ENCODE measurements at places on chromosomes 6 and 20.

GRCh38 chr6:34514593-34515472 is 41.3 kb downstream of the SPDEF start:
- DNase-seq = no peak

GRCh38 chr6:164246082-164246481 is 831.6 kb downstream of the QKI start:
- DNase-seq = no peak

DNA sequence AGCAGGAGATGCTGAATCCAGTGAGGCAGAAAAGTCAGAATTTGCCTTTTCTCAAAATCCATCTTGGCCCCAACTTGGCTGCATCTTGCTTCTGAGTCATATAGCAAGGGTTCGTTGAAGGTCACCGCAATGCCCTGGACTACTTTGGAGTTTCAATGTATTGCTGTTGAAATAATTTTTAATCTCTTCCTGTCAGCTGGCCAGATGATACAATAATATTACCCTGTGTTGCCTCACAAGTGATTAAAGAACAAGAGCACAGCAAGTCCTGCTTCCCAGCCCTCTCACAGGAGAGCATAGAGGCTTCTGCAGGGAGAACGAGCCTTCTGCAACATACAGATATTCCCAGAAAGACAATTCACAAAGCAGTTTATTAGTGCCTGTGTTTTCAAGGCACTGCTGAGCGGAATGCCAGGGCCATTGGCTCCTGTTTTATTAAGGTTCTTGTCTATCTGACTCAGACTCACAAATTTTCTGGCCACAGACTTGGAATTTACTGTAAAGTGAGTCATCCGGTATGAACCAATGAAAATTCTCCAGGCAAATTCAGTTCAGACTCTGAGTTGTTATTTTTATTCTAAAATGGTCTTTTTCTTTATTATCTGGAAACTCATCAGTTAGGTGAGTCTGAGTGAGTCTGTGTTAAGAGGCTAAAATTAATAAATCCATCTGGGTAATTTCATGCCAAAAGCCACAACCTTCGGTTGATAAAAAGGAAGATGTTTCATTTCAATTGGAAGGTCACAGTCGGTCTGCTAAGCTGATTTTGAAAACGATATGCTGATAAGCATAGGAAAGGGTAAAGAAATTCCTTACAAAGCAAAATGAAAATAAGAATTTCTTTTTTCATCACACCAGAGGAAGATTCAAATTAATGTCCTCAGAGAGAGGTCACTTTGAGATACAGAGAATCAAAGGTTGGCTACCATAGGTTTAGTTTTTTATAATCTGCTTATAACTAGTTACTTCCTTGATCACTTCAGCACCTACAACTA is 289.4 kb upstream of the STXBP5 start:
- DNase-seq = no peak

DNA sequence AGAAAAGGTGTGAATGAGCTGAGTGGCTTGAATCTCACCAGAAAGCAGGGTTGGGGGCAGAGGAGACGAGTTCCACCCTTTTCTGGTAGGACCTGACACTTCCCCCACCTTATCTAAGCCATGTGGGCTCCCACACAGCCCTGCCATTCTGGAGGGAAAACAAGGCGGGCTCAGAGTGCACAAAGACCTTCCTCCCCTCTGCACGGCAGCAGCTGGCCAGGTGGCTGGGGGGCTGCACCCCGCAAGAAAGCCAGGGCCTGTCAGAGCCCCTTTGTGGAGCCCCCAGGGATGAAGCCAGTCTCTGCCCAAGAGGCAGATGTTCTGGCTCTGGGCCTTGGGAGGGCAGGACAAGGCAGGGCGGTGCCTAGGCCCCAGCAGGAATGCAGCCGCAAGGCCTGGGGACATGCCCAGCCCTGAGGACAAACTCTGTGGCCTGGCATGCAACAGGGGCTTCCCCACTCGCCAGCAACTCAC is 48.4 kb upstream of the DSN1 start:
- DNase-seq = no peak

DNA sequence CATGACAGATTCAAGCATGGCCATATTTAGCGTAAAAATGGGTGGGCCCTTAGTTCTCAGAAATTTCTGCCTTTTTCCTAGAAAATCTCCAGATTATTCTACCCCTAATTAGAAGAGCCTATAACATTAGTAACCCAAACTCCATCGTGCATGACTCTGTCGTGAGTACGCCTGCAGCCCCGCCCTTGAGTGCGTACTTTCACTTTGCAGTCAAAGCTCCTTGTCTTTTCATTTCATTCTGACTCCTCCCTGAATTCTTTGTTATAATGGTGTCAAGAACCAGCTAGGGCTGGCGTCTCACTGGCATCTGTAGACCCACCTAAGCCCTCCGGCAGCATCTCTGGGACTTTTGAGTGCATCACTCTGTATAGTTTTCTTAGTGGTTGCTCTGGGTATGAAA is 61.7 kb upstream of the NOX3 start:
- DNase-seq = no peak

DNA sequence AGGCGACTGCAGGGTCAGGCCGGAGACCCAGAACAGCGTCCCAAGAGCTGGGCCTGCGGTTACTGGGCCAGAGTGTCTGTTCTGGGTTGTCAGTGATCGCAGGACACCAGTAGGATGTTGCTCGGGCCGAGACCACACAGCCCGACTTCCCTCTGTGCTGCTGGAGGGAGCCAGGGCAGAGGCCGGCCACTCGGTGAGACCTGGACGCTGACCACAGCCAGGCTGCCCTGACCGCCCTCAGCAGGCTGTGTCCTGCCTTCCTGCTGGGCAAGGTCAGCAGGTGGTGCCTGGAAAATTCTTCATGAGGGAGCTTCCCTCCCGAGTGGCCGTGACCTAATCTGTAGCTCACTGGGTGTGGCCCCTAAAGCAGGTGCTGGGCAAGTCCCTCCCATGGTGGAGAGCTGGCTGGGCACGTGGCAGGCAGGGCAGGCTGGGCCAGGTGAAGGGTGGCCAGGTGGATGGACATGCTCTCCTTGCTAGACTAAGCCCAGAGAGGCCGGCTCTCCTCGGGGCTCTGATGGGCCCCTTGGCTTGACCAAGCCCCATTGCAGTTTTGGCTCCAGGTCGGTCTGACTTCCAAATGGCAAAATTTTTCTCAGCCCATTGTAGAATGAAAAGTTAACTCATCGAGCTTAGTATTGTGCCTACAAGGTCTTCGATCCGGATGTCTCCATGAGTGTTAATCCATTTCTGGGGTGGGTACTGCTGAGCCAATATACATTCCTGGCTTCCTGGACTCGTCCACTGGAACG is 1.9 kb downstream of the SLCO4A1 start:
- DNase-seq = no peak

- no peak for DNase-seq
These were observed 46.2 kb upstream of the BCLAF1 start for GRCh38 chr6:136335736-136336363.

- DNase-seq = peak; percentile 23
These were observed 979 bp upstream of the SOD2 start for GRCh38 chr6:159693894-159694545.

GRCh38 chr6:119739769-119740168 is 390.2 kb upstream of the MAN1A1 start:
- no peak for DNase-seq

GRCh38 chr6:145352382-145353080 is 382.8 kb downstream of the EPM2A start:
- no peak for DNase-seq

DNA sequence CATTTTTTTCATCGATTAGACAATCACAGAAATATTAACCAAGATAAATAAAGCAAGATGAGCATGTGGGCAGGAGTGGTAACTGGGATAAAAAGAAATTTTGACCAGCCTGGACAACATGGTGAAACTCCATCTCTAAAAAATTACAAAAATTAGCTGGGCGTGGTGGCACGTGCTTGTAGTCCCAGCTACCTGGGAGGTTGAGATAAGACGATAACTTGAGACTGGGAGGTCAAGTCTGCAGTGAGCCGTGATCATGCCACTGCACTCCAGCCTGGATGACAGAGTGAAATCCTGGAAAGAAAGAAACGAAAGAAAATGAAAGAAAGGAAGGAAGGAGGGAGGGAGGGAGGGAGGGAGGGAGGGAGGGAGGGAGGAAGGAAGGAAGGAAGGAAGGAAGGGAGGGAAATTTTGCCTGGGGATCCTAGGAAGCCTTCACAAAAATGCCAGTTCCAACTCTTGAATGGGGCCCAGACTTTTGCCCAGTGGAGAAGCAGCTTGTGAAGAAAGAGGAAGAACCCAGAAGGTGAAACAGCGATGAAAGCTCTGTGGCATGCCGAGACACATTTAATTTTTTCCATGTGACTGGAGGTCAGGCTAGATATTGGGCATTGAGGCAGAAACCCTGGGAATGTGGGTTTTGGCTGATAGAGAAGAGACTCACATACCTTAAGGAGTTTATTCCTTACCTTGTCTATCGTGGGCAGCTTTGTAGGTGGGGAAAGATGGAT is 20.3 kb downstream of the CCDC170 start:
- DNase-seq = no peak

GRCh38 chr20:10781526-10781925 is 107.7 kb upstream of the JAG1 start:
- no peak for DNase-seq

DNA sequence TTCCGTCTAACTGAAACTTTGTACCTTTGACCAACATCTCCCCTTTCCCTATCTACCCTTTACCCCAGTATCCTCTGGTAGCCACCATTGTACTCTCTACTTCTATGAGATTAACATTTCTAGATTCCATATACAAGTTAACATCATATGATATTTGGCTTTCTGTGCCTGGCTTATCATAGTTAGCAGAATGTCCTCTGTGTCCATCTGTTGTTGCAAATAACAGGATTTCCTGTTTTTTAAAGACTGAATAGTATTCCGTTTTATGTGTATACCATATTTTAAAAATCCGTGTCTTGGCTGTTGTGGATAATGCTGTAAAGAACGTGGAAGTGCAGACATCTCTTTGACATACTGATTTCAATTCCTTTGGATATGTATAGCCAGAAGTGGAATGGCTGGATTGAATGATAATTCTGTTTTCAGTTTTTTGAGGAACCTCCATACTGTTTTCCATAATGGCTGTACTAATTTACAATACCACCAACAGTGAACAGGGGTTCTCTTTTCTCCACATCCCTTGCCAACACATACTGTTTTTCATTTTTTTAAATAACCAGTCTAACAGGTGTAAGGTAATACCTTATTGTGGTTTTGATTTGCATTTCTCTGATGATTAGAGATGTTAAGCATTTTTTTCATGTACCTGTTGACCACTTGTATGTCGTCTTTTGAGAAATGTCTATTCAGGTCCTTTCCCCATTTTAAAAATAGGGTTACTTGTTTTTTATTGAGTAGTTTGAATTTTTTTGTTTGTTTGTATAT is 53.8 kb downstream of the CDC5L start:
- no peak for DNase-seq

DNA sequence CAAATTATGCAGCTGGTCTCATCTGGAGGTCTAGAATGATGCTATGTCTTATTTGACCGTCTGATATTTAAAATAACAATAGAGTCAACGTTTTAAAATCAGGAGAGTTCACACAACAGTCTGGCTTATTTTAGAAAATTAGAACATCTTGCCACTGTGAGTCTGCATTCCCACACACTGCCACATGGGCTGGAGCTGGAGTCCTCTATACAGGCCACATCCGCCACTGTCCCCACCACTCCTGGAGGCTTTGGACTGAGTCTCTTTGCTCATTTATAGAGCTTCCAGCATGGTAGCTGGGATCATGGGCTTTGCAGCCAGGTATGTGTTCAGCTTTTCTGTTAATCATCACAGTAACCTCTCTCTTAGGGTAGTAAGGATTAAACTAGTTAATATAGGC is 68.8 kb upstream of the ZNFX1 start:
- DNase-seq = no peak

DNA sequence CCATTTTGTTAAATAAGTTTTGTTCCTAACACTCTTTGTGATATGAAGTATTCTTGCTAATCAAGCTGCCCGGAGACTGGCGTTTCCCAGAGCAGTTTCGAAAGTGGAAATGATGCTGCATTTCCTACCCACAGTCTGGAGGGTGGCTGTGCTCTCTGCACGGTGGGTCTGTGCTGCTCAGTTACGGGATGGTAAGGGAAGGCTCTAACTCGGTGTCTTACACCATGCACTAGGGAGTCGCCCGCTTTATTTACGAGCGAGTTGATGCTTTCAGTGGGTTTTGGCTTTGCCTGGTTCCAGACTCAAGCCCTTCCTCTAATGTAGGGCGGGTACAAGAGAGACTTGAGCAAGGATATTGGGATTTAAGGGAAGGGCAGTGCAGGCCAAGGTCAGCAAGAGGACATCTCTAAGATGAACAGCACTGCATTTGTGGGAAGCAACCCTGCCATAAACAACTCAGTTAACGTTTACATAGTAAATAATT is 180.1 kb upstream of the AKAP12 start:
- DNase-seq = no peak

DNA sequence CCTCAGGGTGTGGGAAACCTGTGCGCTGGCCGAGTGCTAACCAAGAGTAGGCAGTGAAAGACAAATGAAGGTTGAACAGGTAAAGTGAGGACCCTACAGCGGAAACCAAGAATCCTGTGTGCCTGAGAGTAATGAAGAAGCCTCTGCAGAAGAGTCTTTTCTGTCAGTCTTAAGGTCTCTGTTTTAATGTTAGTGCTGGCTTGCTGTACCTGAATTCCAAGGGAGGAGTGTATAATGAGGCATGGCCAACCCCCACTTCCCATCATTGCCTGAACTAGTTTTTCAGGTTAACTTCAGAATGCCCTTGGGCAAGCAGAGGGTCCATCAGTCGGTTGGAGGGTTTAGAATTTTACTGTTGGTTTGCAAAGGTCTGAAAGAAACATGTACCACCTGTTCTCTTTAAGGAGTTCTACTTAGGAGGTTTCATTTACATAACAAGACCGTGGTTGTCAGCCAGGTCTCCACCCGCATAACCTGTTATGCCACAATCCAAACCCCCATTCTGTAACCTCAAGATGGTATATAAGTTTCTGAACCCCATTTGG is 589 bp upstream of the PDCD2 start:
- DNase-seq = no peak

- DNase-seq = no peak
These were observed 16.7 kb upstream of the FOXF2 start for GRCh38 chr6:1372690-1373089.

DNA sequence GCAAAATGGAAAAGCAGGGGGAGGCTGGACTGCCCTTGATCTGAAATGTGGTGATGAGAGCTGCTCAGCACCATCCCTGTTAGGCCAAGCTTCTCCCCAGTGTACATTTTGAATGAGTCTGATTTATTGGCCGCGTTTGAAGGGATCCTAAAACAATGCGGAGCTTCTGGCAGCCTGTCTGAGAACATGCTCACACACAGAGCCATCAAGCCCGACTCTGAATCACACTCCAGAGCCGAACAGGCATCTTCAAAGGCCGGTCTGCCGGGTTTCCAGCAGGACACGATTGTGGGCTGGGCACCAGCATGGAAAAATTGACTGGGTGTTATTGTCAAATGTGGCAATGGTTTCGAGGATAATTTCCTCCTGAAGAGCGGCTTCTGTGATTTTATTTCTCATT is 235.9 kb downstream of the TFAP2C start:
- no peak for DNase-seq
